HuH-7 (cell line): ENCODE measurements at places on chromosomes 4 and X.

DNA sequence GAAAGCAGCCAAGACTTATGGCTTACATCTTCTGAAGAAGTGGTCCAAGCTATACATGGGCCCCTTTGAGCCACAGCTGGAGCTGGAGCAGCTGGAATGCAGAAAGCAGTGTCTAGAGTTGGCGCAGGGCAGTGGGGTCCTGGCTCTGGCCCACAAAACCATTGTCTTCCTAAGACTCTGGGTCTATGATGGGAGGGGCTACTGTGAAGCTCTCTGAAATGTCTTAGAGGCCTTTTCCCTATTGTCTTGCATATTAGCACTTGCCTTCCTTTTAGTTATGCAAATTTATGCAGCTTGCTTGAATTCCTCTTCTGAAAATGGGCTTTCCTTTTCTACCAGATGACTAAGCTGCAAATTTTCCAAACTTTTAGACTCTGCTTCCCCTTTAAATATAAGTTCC is 15.3 kb downstream of the NPY1R start:
- DNase-seq, result no peak

DNA sequence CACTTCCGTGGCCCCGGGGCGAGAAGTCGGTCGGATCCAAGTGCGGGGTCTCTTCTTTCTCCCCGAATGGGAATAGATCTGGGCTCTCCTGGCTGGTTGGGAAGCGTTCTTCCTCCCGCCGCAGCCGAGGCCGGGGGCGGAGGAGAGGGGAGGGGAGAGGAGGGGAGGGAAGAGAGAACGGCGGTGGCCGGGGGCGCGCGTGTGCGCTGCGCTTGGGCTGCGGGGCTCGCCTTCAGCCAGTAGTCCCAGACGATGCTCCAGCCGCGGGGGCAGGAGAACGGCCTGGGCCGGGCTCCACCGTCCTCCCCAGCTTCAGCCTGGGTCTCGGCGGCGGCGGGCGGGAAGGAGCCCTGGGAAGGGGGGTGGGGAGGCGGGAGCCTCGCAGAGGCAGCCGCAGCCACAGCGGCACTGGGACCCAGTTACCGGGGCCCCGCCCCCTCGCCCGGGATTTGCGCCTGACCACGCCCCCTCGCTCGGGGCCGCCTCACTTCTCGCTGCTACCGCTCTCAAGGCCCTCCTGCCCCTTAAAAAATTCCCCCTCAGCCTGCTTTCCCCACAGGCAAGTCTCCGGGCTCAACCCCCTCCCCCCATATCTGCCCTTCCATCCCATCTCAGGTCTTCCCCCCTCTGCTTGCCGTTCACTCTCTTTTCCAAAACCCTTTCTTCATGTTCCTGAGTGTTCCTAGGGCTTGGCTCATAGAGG is at the start of gene FGD1:
TSS of gene FGD1 (minus strand) at position 421 of the 703 bp plus-strand sequence. CDS start 802 bp downstream, outside the sequence.
- DNase-seq, result peak; percentile 77

GRCh38 chr4:185305979-185306442 is 89.7 kb downstream of the LRP2BP start:
- no peak for DNase-seq

- no peak for DNase-seq
Observed at GRCh38 chr4:144754562-144755410, 108.8 kb downstream of the HHIP start.

DNA sequence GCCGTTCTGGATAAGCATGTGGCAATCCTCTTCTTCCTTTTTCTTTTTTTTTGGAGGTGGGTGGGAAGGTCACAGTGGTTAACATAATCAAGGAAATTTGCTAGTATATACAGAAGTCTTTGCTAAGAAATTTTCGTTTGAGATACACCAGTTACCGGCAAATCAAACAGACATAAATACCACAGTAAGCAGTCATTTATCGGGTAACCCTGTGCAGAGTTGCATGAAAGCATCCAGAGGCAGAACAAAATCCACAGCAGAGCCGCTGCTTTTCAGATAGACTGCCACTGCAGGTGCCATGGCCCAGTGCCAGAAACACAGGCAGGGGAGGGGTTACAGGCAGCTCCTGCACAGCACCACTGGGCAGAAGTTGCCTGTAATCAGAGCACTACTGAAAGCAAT is 179.1 kb upstream of the MAB21L2 start:
- DNase-seq, result peak; percentile 4
